Daoy (cell line): ENCODE measurements at places on chromosomes 2 and 18.

DNA sequence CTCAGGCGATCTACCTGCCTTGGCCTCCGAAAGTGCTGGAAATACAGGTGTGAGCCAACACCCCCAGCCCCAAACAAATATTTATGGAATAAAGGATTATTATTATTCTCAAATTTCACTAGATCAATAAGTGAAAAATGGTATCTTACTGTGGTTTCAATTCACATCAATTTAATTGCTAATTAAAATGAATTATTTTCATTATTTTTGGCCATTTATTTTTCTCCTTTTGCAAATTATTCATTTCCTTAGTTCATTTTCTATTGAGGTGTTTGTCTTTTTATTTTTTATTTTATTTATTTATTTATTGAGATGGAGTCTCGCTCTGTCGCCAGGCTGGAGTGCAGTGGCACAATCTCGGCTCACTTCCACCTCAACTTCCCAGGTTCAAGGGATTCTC is 11.9 kb upstream of the HS6ST1 start:
- DNase-seq = no peak

GRCh38 chr18:29250259-29250658 is 1073.3 kb upstream of the CDH2 start:
- DNase-seq = no peak

DNA sequence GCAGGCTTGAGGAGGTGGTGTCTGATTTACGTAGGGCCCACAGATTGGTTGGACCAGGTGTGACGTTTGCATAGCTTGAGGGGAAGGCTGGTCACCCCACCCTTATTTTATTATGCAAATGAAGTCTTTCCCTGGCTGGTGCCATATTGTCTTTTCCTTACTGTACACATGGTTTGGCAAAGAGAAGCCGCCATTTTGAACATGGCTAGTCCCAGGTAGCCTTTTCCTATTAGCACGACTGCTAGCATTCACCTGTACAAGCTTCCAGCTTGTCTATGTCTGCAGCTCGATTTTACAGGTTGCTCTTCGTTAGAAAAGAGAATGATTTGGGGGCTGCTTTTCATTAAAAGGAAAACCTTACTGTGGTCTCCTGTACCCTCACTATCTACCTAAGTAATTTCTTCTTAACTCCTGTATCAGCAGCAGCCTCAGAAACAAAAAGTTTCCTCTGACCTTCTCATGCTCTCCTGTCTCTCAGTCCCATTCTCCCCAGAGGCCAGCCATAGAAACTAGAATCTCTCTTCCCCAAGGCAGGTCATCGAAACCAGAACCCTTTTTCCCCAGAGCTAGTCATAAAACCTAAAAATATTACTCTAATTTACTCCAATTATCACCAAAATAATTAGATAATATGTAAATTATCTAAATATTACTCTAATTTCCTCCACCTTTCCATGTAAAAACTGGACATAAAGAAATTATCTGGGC is 151.8 kb downstream of the B3GNT2 start:
- no peak for DNase-seq

DNA sequence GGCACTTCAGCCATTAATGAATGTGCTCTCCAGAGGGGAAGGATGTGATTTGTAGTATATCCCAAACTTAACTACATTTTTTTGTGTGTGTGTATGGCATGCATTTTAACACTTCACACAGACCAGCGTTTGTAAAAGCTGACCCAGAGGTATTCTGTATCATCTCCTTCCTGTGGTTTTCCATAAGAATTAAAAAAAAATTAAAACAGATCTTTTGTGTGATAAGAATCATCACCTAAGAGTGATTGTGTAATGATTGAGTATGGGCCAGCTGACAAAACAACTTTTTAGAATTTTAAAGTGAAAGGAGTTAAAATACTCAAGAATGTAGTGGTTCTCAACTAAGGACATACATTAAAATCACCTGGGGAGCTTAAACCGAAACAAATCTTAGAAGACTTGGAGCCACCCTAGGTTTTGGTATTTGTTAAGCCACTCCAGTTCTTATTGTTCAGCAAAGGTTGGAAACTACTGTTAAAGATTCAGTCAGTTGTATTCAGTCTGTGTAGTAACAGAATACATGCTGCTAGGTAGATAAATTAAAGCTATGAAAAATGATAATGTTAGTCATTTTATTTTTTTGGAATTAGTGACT is 120.1 kb downstream of the HAUS1 start:
- DNase-seq = no peak

GRCh38 chr2:71662665-71663394 is 209.5 kb downstream of the DYSF start:
- no peak for DNase-seq

DNA sequence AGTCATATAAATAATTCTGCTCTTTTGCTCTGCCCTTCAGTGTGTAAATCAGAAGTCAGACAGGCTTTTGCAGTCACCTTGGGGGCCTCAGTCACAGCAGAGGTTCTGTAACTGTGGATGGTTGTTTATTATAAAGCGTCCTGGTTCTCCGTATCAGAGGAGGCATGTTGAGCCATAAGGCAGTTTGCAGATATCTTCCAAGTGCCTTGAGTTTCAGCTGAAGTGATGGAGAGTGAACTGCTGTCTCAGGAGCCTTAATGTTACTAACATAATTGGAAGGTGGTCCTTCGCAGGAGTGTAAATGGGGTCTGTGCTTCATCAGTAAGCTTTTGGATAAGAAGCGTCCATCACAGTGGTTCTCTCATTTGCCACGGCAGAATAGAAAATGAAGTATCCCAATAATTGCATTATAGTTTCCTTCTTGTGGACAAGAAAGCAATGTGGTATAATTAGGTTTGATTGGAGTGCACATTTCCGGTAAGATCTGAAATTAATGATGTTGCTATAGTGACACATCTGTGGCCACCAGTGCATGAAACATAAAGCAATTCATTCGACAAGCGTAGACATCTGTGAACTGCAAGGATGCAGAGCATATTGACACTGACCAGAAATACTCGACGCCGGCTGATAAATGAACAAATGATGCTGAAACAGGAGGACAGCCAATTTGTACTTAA is 112.5 kb upstream of the NFATC1 start:
- DNase-seq = no peak

DNA sequence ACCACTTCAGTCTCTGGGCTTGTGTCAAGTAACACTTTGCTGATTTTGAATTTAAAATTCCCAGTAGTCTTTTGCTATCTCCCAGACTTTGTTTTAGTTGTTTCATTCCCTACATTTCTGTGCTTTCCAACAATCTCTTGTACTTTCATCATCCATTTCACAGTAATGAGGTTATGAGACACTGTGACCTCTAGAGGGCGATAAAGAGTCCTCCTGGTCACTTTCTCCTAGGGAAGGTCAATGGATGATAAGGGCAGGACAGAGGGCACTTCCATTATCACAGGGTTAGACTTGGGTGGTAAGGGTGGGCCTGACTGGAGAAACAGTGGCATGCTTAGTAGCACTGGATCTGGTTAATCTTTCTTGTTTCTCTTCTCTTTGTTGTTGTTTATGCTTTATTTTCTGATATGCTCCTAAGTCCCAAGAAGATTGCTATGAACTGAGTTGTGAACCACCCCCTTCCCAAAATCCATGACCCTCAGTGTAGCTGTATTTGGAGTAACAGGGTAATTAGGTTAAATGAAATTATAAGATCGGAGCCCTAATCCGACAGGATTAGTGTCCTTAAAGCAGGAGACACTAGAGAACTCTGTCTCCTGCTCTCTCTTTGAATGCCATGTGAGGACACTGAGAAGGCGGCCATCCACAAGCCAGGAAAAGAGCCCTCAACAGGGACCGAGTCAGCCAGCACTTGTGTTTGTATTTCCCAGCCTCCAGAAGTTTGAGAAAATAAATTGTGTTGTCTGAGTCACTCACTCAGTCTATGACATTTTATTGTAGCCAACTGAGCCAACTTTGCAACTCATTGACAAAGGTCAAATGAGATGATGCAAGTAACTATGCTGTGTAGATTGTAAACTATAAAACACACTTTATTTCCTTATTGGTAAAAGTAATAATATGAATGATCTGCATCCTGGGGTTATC is 779.2 kb downstream of the CNTNAP5 start:
- DNase-seq = no peak

DNA sequence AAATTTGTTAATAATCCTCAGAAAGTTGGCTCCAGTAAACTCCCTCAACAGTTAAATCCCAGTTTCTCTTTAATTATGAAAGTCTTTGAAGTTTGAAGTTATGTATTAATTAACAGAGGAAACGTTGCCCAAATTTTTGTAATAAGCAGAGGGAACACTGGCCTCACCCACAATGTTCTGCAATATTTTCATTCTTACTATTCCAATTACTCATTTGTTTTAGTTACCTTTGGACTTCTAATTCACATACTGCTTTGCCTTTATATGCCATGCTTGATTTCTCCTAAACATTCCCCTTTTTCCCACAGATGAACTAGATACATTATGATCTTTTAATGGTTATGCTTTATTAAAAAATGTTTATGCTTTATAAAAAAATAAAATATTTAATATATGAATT is 61.3 kb downstream of the RELCH start:
- no peak for DNase-seq

GRCh38 chr2:148545390-148546256 is 98.9 kb upstream of the EPC2 start:
- DNase-seq = no peak
